ENCODE measurements at places on chromosomes 5 and 9.

DNA sequence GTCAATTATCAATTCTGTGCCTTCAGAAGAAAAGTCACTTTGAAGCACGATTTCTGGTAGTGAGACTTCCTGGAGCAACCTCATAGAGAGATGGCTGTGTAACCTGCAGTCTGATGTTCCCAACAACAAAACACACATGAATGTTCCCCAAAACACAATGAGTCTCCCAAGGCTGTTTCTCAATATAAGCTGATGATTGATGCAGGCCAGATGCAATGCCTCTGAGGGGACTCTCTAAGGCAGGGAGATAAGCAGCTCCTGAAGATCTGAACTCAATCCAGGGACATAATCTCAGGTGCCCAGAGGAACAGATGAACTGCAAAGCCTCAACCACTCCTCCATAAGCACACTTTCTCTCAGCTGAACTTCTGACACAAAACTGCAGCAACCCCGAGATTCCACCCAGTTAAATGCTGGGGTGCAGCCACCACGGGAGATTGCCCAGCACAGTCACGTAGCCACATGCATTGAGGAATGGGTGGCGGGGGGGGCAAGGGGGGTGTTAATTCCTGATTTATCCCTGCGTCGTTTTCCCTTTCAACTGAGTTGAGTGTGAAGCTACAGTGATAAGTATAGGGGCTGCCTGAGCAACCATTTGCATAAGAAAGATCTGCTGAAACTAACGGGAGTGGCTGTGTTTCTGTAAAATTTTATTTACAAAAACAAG lies 122.7 kb upstream of the RASEF start:
- no peak for DNase-seq

- DNase-seq = peak; percentile 100
These were observed 62.3 kb downstream of the LHFPL2 start for GRCh38 chr5:78586251-78586650.

DNA sequence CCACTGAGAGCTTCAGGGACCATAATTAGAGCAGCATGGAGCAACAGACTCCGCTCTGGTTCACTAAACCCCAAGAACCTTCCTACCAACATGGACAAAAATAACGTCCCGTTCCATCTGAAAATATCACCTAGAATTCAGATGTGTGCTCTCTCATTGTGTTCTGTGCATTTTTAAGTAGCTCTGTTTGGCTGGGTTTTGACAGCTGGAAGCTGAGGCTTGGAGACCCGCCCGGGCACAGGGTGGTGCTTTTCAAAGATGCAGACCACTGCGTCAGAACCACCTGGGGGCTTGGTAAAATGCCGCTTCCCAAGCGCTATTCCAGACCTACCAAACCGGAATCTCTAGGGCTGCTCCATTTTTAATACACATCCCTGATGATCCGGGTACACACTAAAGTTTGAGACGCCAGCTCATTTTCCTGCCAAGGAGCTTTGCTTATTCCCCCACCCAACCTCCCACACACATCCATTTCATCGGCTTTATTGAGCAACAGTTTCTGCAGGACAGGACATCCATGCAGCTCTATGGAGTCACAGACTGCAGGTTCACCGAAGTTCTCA lies 104.8 kb downstream of the GABBR2 start:
- peak; percentile 26 for DNase-seq

DNA sequence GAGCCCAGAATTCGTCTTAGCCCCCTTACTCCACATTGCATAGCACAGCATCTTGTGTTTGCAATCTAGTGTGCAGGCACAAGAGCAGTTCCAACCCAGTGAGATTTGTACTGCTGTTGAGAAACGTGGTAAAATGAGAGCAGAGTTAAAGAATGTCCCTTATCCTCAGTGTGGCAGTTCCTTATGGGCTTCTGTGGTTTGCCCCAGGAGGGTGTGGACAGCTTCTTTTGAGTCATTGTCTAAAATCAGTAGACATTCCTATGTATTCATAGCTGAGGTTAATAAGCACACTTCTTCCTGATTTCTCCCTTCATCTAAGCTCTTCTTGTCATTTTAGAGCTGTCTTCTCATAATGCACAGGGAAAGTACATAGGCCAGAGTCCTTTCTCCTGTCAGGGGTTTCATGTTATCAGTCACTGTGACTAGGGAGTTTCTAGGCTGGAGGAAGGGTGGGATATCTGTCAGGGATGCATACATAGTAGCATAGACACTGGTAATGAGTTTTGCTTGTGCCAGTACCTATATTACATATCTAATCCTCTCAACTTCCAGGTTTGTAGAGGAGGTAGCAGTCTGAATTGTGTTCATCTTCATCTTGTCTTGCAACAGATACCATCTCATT lies 2.0 kb upstream of the CAVIN4 start:
- peak; percentile 75 for DNase-seq

- no peak for DNase-seq
These were observed 454.6 kb downstream of the IRX1 start for GRCh38 chr5:4050203-4050602.

DNA sequence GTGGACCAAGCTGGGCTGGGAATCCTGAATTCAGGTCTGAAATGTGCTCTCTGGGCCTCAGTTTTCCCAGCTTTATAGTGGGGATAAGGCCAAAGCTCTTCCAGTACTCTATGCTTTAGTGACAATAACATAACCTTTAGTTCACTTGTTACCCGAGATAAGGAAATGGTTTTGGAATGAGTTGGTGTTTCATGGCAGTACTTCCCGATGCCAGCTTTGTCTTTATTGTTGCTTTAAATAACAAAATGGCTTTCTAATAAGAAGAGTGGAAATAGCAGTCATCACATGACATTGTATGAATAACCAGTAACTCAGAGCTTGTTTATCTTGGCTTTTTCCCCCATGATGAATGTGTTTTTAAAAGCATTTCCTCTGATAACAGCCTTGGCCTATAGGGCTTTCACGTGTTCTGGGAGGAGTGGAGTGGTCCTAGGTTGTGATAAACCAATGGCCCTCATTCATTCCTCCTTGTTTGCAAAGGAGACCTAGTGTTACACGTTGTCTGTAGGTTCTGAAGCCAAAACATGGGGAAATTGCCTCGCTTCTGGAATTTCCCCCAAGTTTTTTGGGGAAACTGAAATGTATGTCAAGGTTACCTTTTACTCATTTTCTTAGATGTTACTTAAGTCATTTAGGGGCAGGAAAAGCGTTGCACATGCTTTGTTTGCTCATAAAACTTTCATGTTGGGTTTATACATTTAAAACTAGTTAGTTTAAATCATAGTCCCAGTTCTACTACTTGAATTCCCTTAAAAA lies 53.7 kb downstream of the ZNF618 start:
- peak; percentile 86 for DNase-seq

DNA sequence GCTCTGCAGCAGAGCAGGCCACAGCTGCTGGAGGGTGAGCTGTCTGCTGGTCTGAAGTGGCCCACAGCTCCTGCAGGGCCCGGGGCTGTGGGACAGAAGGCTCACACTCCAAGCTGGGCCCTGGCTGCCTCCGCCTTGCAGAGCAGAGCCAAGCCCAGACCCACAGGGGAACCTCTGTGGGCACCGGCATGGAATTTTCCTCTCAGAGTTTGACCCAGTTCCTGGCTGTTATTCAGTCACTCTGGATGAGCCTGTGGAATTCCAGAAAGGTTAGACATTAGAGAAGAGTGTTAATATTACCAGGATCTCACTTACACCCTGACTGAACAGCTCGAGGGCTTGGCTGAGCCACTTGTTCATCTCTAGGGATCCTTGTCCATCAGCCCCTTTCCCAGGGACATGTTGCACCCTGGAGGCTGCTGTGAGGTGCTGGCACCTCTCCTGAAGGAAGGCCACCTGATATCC lies 17.5 kb downstream of the IL9 start:
- DNase-seq = no peak

GRCh38 chr5:43646992-43647391 lies 44.0 kb downstream of the NNT start:
- no peak for DNase-seq

GRCh38 chr5:159049844-159050315 lies 49.8 kb downstream of the EBF1 start:
- DNase-seq = peak; percentile 47

- DNase-seq = no peak
These were observed 90.8 kb downstream of the VAV2 start for GRCh38 chr9:133901184-133901835.

DNA sequence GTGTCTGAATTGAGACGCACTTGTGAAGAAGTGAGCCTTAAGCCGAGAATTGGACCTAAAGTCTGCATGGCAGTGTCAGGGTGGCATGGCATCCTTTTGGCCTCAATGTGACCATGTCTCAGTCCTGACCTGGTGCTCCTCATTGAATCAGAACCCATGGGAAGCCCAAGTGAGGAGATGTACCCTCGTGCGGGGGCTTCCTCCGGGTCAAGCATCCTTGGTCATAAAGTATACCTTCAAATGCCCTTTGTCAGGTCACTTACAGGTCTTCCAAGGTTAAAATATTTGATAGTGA lies 202.2 kb downstream of the GADD45G start:
- DNase-seq = no peak

DNA sequence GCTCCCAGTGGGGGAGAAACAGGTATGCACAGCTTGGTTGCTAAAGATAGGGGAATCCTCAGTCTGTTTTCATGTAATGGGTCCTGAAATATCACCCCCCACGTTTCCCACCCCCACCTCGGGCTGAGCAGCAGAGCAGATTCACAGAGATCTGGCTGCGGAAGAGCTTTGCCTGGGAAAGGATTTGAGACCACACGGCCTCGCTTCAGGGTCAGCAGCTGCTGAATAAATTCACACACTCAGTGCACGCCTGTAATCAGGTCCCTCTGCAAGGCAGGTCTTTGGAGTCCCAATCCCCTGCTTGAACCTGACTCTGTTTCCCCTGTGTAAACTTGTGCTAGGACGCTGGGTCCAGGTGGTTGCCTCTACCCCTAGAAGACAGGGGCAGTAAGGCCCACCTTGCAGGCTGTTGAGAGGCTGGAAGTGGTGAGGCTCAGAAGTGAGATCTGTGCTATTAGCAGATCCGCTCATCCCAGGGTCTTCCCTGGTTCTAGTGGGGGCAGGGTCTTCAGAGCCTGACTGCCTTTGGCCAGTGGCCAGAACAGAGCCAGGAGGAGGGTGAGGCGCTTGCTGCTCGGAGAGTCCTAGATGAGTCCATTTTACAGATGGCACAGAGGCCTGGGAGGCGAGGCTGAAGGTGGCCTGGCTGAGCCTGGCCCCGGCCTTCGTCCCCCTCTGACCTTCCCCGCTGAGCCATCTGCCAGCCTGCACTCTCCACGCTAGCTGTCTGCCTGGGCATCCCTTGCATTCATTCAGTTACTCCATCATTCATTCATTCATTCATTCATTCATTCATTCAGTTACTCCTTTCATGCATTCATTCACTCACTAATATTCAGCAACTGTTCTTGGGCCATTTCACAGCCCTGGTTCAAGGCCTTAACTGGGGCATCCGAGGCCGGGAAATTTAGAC lies 16.7 kb upstream of the NEURL1B start:
- DNase-seq = no peak

DNA sequence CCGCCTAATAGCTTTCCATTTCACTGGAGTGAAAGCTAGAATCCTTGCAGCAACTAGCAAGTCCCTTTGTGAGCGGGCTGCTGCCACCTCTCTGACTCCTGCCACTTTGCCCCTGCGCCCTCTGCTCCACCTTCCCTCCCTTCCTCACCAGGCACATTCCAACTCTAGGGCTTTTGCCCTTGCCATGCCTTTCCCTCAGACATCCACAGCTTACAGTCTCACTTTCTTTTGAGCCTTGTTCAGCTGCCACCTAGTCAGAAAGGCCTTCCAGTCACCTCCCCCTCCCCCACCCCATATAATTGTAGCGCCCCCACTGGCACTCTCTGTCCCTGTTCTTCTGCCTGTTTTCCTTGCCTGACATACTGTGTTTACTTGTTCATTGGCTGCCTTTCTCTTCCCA lies 31.0 kb downstream of the CYSTM1 start:
- no peak for DNase-seq

DNA sequence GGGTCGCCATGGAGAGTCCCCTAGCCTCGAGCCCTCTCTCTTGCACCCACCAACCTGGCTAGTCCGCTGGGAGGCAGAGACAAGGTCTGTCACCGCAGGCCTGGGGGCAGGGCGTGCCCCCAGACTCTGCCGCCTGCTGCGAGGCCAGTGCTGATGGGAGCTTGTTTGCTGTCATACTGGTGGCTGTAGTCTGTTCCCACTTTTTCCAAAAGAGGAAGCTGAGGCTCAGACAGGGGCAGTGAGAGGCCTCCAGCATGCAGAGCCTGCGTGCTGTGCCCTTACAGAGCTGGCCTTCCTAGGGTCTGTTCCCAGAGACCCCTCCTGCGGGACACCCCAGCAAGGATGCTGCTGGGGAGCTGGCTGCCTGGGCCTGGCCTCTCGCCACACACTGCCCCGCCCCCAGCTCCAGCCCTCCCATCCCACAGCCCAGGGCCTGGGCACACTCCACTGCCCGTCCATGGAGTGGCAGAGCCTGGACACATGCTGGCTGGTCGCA lies 21.0 kb upstream of the SUSD3 start:
- no peak for DNase-seq

GRCh38 chr5:90473396-90474234 lies 956 bp downstream of the MBLAC2 start:
- peak; percentile 31 for DNase-seq

- DNase-seq = no peak
These were observed 421.8 kb downstream of the SEMA5A start for GRCh38 chr5:9124071-9124470.

DNA sequence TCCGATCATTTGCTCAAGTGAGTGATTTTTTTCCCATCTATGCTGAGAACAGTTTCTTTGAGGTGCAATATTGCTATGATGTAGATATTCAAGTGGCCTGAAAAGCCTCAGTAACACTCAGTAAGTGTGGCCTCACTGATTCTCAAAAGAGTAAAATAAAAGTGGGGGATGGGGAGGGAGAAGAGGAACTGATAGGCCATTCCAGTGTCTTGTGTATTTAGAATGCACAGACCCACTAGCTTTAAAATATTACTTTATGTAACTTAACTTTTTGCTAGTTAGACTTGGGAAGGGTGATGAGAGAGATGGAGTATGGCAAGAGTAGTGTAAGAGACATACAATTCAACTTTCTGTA lies 79.5 kb upstream of the ZNF608 start:
- no peak for DNase-seq

- DNase-seq = no peak
These were observed 12.2 kb upstream of the PLPP1 start for GRCh38 chr5:55546947-55547346.

- DNase-seq = no peak
These were observed 196.2 kb downstream of the TARS1 start for GRCh38 chr5:33637011-33637410.

- no peak for DNase-seq
These were observed 387.3 kb downstream of the YTHDC2 start for GRCh38 chr5:113900816-113901215.

DNA sequence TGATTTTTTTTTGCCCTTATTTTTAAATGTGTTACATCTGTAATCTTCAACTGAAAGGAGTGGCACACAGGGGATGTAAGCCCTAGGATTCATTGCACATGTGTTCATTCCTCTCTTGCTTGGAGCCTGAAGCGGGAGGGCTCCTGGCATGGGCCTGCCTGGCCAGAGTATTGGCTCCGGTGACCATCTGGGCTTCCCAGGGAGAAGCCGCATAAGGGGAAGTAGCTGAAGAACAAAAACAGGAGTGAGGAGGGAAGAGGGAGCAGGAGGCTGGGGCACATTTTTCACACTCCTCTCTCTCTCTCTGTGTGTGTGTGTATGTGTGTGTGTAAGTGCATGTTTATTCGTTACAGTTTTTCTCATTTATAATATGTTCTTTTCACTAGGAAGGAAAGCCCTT lies 269.9 kb downstream of the PRR16 start:
- no peak for DNase-seq

- no peak for DNase-seq
These were observed 65.8 kb downstream of the SFXN1 start for GRCh38 chr5:175544108-175544511.

- no peak for DNase-seq
These were observed 282.9 kb upstream of the ATP10B start for GRCh38 chr5:161134956-161135355.

Data from iris pigment epithelial cell (primary cell).